ENCODE measurements at places on chromosomes 2 and 18.

DNA sequence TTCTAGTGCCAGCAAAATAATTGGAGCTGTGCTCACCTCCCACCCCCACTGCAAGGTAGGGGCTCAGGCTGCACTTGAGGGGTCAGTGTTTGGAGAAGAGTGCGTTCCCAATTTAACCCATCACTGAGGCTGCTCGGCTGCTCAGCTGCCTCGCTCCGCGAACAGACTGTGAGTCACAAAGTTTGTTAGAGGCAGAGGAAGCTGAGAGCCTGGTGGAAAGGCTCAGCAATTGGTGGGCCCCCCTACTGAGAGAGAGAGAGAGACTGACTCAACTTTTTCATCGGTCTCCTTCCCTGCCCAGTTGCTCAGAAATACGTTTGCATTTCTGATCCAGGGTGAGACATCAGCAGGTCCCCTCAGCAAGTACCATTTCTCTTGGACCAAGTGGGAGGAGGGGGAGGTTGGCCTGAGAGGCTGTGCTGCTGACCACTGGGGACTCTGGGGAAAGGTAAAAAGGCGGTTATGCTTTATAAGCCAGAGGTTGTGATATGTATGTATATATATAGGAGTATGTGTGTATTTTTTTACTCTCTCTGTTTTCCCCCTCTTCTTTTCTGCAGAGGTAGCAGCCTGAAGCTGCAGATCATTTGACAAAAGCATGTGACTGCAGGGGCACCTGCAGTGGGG is 1.5 kb downstream of the EFR3B start:
- DNase-seq: no peak

DNA sequence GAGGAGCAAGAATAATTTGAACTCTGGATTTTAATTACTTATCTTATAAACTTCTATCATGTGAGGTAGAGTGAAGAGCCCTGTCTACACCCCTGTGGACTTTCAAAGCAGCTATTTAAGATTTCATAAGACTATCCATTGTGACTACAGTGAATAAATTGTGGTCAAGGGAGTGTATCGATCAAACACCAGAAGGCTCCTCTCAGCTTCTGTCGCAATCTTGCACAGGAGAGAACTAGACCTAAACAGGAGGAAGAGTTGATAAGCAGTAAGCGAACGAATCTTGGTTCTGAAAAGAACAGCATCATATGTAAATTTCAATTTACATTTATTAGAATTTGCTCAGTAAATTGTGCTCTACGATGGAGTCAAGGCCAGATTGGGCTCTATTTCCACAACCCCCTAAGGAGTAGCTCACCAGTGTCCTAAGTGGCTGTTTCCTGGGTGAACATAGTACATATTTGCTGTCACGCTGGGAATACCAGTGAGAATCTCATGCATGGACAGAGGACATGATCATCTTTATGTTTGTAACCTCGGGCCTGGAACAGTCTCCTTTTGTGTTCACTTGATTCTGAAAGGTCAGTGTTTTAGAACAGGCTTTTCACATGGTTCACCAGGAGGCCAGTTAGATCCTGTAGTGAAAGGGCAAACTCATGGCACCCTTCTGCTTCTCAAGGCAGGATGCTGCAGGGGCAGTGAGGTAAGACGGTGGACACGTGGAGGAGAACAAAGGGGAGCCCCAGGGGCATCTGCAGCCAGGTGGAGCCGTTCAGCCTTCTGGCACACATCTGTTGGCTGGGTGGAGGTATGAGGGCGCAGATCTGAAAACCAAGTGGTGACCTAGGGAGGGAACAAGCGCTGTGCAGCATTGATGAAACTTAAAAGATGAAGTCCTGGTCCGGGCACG is 33.3 kb downstream of the NPAS2 start:
- DNase-seq: peak; percentile 31

GRCh38 chr18:79905389-79905911 is 46.0 kb downstream of the SLC66A2 start:
- DNase-seq: no peak

GRCh38 chr2:204722691-204723090 is 177.4 kb downstream of the PARD3B start:
- DNase-seq: no peak

- DNase-seq: no peak
These were observed 15.1 kb upstream of the MEP1B start for GRCh38 chr18:32174719-32175118.

DNA sequence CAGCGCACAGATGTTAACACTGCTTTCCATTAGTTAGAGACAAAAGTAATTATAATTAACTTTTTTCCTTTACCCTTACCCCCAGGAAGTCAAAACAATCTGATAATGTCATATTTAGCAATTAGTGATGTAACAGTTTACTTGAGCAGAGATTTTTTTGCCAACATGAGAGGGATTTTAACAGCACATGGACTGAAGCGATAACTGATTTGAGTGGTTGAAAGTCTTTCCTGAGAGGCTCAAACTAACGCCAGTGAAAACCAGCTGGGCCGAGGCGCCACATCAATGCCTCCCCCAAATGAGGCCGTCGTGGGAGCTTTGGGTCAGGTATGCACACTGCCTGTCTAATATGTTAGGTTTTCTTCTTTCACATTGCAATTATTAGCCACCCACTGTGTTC is 469.9 kb upstream of the SMIM21 start:
- DNase-seq: no peak

DNA sequence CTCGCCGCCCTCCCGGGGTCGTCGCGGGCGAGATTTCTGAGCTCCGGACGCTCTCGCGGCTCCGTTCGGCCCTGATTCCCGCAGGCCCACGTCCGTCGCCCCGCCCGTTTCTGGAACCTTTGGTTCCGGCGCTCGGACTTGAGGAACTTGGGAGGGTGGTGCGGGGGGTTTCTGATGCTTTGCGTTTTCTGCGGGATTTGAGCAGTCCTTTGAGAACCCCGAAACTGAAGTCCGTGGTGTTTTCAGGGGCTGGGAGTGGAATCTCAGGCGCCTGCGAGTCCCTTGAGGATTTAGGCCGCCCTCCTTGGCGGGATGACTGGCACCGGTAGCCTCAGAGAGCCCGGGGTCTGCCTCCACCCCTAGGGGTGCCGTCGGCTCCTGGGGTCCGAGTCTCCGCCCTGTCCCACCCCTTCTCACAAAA is 336 bp downstream of the THNSL2 start:
- DNase-seq: peak; percentile 77

DNA sequence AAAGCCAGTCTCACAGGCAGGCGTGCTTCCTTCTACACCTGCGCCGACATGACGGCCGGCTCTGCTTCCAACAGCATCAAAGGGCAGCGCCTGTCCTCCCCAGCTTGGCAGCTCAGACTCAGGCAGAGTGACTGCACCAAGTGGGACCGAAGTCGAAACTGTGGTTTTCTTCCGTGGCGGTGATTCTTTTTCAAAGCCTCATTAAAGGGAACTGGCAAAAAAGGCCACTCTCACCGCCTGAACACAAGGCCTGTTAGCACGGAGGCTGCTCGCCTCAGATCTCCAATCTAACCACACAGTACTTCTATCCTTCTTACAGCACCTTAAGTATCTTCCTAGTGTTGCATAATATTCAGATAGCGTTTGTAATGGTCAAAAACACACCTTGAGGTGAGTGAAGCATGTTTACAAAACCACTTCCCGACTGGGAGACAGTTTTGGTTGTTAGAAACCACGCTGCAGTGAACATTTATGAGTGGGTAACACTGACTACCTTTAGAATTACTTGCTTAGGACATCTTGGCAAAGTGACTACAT is 236.4 kb downstream of the HDAC4 start:
- no peak for DNase-seq

DNA sequence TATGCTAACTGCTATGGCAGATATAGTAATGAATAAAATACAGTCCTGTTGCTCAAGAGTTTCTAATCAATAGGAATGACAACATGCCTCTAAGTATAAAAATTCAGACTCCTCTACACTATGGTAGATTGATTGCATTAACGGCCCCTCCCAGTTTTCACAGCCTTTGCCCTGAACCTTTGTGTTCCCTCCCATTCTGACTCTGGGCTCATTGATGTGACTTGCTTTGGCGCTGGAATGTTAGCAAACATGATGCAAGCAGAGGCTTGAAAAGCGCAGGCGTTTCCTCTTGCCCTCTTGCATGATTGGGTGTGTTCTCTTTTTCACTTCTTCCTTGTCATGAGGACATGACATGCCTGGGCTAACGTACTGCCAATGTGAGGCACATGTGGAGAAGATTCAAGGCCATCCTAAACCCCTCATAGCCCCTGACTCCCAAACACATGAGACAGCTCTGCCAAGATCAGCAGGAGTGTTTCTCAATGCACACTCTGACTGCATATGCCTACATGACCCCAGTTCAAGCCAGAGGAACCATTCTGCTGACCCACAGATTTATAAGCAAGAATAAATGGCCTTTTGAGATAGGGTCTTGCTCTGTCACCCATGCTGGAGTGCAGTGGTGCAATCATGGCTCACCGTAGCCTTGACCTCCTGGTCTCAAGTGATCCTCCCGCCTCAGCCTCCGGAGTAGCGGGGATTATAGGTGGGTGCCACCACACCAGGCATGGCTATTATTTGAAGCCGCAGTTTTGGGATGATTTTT is 49.7 kb upstream of the CD28 start:
- DNase-seq: no peak

DNA sequence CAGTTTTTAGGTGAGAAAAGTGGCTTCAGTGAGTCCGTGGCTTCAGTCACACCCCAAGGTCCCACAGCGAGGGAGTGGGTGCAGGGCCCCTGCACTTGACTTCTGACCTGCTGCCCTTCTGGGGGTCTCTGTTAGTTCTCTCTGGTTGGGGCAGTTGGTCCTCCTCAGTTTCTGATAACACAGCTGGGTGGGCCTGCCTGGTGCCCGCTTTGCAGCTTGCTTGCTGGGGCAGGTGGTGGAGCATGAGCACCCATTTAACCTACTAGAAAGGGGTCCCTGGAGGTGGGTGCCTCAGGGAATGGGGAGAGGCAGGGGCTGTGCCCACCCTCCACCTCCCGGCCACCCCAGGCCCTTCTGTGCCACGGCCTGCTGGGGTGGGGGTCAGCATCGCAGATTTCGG is 83.2 kb downstream of the ASB1 start:
- no peak for DNase-seq

DNA sequence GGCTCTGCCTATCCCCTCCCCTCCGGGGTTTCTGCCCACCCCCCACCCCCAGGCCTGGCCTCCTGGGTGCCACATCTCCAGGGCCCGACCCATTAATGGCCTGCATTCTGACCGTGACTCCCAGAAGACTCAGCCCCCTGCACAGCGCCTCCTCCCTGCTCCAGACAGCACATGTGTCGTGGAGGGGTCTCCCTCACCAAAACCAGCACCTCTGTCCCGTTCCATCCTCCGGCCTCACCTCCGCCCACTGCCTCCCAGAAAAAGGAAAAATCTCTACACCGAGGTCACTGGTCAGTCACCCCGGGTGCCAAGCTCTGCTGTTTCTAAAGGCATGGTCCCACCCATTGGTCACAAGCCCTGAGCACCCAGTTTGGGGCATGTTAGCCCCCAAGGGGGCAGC is 65.2 kb downstream of the GBX2 start:
- DNase-seq: no peak

- no peak for DNase-seq
These were observed 793 bp downstream of the CNRIP1 start for GRCh38 chr2:68318914-68319397.

- peak; percentile 60 for DNase-seq
These were observed 675 bp upstream of the SPIRE1 start for GRCh38 chr18:12658426-12659138.

- no peak for DNase-seq
These were observed 5.7 kb downstream of the PPP1R1C start for GRCh38 chr2:181991171-181991885.

GRCh38 chr2:11379558-11379957 is 35.1 kb upstream of the ROCK2 start:
- DNase-seq: no peak

GRCh38 chr2:169452080-169452479 is 27.2 kb upstream of the BBS5 start:
- DNase-seq: peak; percentile 63

- DNase-seq: peak; percentile 21
These were observed at the start of gene BARD1 for GRCh38 chr2:214808981-214809750. BARD1 (minus strand) TSS chr2:214809683; CDS start chr2:214809569, 114 bp downstream.

GRCh38 chr2:65075176-65075575 is 19.0 kb downstream of the CEP68 start:
- no peak for DNase-seq

GRCh38 chr2:216206821-216207220 is 97.7 kb downstream of the XRCC5 start:
- DNase-seq: no peak

DNA sequence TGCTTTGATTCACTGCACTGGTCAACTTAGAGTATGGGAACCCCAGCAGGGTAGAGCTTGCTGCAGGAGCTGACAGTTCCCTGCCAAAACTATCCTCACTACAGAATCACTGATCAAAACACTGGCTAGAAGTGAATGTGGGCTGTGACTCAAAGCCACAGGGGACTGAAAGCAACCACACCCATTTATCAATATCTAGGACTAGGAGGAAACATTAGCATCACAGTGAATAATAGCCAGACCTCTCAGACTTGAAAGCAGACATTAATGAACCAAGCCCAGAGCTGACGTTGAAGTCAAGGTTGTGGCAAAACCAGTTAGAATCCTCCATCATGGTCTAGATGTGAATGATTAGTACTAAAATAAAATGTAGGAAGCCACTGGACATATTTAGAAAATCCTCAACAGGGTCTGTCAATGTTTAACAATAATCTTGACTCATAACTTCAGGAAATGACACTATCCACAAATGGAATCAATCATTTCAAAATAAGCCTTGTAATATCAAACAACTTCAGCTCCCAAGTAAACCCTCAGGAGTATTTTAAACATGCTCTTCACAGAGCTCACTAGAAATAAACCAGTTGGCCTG is 131.4 kb downstream of the CDH20 start:
- no peak for DNase-seq

DNA sequence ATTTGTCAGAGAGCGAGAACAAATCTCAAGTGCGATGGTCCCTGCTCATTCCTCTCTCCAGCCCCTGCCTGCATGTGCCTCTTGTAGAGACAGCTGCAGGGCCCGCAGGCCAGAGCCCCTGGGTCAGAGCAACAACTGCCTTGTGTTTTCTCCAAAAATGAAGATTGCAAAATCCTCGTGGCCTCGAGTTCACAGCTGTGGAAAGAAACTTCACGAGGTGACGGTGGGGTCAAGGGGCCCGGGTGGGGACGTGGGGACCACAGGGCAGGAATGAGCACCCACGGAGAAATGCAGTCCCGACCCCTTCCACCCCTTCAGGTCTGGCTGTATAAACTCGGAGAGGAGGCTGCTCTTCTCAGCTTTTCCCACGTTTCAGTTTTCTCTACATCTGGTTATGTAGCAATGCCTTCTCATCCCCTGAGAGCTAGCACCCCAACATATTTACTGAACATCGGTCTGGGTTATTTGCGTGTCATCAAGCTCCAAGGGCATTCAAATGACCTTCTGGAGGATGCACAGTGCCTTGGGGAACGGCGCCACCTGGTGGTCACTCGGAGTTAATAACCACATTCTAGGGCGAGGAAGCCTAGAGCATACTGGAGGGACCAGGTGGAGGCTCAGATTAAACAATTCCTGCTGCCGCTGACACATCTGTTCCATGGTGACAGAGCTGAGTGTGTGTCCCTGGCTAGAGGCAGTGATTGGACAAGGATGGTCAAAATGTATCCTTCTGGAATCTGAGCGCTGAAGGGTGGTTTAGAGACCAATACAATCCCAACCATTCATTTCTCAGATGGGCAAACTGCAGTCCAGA is 91.4 kb upstream of the CYRIA start:
- DNase-seq: peak; percentile 100

- no peak for DNase-seq
These were observed 28.9 kb upstream of the BCL2L11 start for GRCh38 chr2:111091811-111092211.

Data from NCI-H526 (cell line).